ENCODE measurements at places on chromosomes 2 and 18.

- DNase-seq = no peak
These were observed 32.9 kb downstream of the CENPO start for GRCh38 chr2:24825883-24826772.

DNA sequence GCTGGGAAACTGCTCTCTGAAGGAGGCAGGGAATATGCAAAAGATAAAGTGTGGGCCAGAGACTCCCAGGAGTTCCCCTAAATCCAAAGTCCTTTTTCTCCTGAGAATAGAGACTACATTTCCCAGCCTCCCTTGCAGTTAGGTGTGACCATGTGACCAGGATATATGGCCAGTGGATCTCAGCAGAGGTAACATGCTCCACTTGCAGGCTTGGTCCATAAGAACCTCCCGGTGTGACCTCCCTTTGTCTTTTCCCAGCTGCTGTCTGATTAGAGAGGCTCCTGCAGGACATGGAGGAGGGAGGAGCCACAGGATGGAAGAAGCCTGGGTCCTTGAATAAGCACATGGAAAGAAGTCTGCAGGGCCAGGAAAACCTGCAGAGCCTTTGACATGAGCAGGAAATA lies 76.2 kb downstream of the TGFA start:
- DNase-seq = no peak

DNA sequence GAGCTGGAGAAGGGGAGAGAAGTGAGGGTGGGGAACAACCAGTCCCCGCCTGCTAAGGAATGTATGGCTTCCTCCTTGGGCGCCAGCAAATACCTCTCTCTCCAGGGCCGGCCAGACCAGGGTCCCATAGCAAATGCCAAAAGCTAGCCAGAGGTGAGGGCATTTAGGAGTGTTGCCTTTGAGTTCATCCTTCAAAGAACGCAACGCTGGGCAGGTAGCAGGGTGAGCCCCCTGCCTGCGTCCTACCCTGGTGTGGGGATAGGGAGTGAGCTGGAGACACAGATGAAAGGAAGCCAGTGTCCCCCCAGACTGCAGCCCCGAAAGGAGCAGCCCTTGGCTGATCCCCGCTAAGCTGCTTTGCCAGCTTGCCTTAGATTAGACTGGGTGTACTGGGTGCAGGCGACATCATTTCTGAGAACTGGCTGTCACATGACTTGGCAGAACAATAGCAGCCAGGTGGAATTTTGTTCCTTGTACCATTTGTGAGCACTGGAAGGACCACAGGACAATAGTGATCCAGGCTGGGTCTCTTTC lies 40.4 kb downstream of the KLHL29 start:
- no peak for DNase-seq

GRCh38 chr2:230323385-230324106 lies 3.4 kb upstream of the SP140L start:
- DNase-seq = no peak

GRCh38 chr18:75530566-75531211 lies 103.2 kb upstream of the SMIM21 start:
- DNase-seq = no peak

DNA sequence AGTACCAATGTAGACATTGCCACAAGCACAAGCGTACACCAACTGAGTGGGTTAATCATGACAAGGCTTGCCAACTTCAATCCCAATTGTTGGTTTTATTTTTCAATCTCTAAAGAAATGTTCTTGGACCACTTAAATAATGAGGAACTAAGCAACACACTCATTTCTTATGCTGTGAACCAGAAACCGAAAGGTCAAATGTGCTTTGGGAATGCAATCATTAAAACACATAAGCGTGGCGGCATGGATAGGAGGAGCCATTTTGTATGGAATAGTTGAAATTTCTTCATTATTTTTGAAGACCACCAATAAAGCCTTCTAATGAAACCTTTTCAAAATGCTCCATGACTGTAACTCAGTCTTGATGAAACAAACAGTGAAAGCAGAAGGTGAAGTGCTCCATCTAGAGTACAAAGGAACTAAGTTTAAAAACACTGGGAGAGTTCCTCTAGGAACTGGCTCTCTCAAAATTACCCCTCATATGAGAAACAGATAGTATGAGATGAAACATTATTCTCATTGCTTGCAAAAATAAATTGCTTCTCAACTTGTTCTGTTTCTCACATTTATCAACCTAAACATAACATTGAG lies 113.2 kb upstream of the CHST9 start:
- no peak for DNase-seq

DNA sequence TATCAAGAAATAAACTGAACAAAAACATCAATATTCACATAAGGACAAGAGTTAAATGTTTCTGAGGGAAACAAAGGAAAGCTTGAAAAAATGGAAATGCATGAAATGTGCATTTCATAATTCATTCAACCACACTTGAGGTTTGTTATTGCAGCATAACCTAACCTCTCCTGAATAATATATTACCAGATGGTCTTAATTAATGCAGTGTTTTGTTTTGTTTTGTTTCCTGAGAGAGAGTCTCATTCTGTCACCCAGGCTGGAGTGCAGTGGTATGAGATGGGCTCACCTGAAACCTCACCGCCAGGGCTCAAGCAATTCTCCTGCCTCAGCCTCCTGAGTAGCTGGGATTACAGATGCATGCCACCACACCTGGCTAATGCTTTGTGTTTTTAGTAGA lies 139.9 kb upstream of the PIEZO2 start:
- DNase-seq = no peak

DNA sequence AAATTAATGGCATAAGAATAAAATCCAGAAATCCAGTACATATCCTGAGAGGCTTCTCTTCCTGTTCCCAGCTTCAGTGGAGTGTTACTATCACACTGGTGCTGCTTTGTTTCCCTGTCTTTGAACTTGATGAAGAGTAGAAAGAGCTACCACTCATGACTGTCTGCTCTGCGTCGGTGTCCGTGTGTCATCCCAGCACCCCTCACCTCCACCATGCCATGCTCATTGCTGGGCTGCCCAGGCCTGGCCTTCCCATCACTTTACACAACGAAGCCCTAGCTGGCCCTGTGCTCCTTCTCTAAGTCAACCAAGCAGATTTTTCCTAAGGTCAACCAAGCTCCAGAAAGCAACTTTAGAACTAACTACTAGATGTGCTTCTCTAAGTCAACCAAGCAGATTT lies 215.4 kb downstream of the DOK6 start:
- DNase-seq = no peak

- no peak for DNase-seq
These were observed 186.0 kb downstream of the DPP10 start for GRCh38 chr2:114628481-114628880.

Measured in liver (tissue), 10 donors.